Tongue (tissue), 3 donors: ENCODE measurements at places on chromosomes 1 and 21. TPM values are rescaled to one million over a fixed set of nuclear protein-coding genes. Genes with fewer than 3 reads are reported as not detected.

The TSPAN1 gene
- 5.3 TPM for total RNA-seq

The OR14A2 gene
- total RNA-seq = not detected

The TACSTD2 gene
- total RNA-seq = 65.3 TPM

The BATF3 gene
- total RNA-seq = 3.0 TPM

The WNT4 gene
- total RNA-seq = 7.7 TPM

The HCRTR1 gene
- not detected for total RNA-seq

The MR1 gene
- 8.4 TPM for total RNA-seq

The LCE2C gene
- total RNA-seq = not detected

The FRRS1 gene
- total RNA-seq = 11.9 TPM

The AADACL3 gene
- not detected for total RNA-seq

The OPRD1 gene
- 0.72 TPM for total RNA-seq

The ZBTB8A gene
- 13.3 TPM for total RNA-seq

The SH2D1B gene
- 0.62 TPM for total RNA-seq

The MRPS14 gene
- 31.7 TPM for total RNA-seq

The YRDC gene
- total RNA-seq = 10.7 TPM

The CFAP107 gene
- total RNA-seq = not detected

- no peak for DNase-seq
Measured at GRCh38 chr1:44571712-44572571, 102.3 kb downstream of the TMEM53 start.

- DNase-seq = no peak
Measured at GRCh38 chr1:86993269-86993985, 79.0 kb downstream of the HS2ST1 start.

GRCh38 chr1:2559509-2560298 lies 3.5 kb downstream of the TNFRSF14 start:
- no peak for DNase-seq

GRCh38 chr1:116765962-116766361 lies 11.7 kb downstream of the CD2 start:
- DNase-seq = no peak

DNA sequence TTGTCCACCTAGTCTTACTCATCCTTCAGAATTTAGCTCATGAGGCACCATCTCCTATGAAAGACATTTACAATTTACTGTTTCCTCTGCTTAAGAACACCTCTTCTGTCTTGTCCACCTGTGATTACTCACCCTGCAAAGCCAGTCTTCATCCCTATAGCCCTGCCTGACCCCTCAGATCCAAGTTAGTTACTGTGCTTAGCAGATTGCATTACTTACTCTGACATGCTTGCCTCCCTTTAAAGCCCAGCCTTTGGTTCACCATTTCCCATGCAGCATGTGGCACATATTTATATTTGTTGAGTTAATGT lies 60.9 kb upstream of the VCAM1 start:
- no peak for DNase-seq

GRCh38 chr1:202862679-202863560 lies 26.0 kb downstream of the RABIF start:
- no peak for DNase-seq

- DNase-seq = peak; percentile 54
Measured at GRCh38 chr1:55040083-55040932, 960 bp downstream of the PCSK9 start.

DNA sequence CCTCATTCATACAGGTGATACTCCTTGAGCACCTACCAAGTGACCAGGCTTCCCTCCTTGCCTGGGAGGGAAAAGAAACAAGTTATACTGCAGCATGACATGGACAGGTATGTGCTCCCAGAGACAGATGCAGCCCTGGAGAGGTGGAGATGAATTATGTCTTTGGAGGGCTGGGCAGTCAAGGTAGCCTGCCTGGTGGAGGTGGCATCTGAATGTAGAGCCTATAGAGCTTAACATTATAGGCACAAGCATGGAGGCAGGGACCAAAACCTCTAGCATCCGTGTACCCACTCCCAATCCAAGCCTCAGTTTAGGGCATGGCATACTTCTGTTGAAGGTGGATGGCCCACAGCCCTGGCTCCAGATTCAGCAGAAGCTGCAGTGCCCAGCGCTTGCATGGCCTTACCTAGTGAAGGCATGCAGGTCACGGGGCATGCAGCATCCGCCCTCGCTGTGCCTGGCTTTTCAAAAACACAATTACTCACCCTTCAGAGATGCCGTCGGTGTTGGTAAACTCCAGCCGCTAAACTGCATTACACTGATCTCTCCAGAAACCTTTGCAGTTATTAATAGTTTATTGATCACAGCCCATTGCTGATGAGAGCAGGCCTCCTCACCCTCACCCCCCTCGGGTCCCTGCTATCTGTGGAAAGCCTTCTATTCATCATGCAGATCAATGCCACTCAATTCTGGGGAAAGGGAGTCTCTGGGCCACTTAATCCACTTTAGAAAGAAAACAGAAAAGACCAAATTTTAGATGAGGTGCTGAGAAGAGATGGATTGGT lies 151.1 kb upstream of the KLHDC7A start:
- DNase-seq = no peak

DNA sequence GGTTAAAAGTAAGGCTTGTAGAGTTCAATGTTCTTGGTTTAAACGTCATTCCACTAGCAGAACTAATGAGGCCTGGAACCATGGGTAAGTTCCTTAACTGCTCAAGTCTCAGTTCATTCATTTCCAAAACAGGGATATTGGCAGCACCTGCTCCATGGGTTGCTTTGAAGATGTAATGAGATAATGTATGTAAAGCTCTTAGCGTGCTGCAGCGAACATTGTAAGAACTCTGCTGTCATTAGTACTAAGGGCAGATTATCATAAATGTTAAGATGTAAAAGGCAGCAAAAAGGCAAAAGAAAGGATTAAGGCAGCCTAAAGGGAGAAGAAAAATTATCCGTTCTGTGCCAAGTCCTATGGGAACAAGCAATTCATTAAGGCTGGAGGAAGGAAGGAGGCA lies 129.1 kb upstream of the NGF start:
- no peak for DNase-seq

- DNase-seq = no peak
Measured at GRCh38 chr1:38508232-38508631, 351.3 kb downstream of the RRAGC start.

- DNase-seq = no peak
Measured at GRCh38 chr1:174448974-174449373, 1.2 kb downstream of the GPR52 start.

DNA sequence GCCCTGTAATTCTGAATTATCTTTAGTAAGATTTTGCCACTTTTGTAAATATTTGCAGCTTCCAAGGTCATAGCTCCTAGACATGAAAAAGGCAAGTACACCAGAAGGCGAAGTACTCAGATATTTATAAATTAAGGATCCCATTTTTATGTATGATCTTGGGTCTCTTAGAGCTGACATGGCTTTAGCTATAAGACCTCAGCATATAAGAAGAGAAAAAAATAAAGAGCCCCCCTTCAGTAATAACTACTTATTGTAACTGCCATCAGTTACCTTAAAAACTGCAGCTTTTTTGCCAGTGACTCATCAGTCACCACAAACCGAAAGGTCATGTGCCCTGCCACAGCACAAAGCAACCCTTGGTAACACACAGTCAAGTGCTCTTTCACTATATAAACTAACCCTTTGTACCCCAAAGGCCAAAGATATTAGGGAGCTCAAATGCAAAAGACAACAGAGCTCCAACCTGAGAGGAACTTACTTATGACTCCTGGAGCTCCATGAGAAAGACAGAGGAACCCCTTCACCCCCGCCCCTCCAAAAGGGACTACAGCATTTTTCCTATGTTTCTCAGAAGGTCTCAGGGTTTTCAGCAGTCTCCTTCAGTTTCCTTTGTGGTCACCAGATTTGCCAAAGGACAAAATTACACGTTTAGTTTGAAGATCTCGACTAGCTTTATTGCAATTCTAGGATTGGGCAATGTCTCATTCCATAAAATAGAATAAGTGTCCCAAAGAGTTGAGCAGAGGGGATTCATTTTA lies 219.8 kb upstream of the DUSP10 start:
- DNase-seq = no peak

- DNase-seq = no peak
Measured at GRCh38 chr1:165858364-165858823, 31.0 kb downstream of the UCK2 start.

- DNase-seq = no peak
Measured at GRCh38 chr21:27513825-27514224, 546.9 kb upstream of the ADAMTS5 start.

- DNase-seq = peak; percentile 63
Measured at GRCh38 chr1:43912607-43913006, 21.0 kb upstream of the ARTN start.

DNA sequence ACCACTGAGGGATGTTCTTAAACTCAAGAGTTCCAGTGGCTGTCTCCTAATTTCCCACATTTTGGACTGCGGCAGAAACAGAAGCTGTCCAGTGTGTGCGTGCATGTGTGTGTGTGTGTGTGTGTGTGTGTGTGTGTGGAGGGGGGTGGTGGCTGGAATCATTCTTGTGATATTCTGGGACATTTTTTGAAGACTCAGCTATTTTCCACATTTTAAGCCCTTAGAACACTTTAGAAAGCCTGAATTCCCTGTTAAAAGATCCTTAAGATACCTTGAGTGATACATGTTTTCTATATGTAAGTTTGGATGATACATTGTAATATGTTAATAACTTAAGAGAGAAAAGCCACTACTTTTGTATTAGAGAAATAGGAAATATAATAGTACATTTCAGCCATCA lies 636.4 kb downstream of the PLPP3 start:
- DNase-seq = no peak

DNA sequence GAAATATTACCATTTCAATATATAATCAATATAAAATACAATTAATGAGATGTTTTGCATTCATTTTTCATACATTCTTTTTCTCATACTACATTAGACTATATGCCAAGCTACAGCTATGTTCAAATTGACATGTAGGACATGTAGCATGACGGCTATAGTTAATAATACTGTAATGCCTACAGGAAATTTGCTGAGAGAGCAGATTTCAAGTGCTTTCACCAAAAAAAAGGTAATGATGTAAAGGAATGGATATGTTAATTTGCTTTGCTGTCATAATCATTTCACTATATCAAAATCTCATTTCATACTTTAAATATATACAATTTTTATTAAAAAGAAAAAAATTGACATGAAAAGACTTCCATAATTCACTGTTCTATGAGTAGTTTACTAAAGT lies 215.1 kb downstream of the KCNH1 start:
- DNase-seq = no peak

DNA sequence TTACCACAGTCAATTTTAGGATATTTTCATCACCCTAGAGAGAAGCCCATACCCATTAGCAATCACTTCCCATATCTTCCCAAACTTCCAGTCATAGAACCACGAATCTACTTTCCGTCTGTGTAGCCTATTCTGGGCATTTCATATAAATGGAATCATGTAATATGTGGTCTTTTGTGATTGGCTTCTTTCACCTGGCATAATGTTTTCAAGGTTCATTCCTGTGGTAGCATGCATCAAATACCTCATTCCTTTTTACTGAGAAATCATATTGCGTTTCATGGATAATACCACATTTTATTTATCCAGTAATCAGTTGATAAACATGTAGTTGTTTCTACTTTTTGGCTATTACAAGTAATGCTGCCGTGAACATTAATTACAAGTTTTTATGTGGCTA lies 21.5 kb downstream of the DESI2 start:
- DNase-seq = no peak

- DNase-seq = peak; percentile 83
Measured at GRCh38 chr1:21607549-21608529, 61.3 kb downstream of the RAP1GAP start.

GRCh38 chr1:167601442-167602383 lies 28.3 kb upstream of the RCSD1 start:
- peak; percentile 50 for DNase-seq

DNA sequence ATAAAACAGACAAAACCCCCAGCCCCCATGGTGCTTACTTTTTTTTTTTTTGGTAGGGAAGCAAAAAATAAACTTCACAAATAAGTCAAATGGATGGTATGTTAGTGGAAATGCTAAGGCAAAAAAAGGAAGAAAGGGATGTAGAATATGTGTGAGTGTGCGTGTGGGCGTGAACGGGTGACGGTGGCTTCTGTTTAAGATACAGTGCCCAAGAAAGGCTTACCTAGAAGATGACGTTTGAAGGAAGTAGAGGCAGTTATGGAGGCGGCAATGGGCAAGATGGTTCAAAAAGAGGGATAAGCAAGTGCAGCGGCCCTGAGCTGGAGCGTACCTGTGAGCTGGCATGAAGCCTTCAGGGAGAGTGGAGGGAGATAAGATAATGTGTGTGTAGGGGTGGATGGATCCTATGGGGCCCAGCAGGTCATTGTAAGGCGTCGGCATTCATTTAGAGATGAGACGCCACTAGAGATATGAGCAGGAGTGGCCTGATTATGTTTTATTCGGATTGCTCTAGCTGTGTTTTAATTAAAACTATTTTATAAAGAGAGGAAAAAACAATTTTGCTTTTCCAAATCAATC lies 19.9 kb downstream of the LEPR start:
- DNase-seq = no peak

- DNase-seq = peak; percentile 59
Measured at GRCh38 chr1:81126989-81127581, 673.6 kb upstream of the ADGRL2 start.

DNA sequence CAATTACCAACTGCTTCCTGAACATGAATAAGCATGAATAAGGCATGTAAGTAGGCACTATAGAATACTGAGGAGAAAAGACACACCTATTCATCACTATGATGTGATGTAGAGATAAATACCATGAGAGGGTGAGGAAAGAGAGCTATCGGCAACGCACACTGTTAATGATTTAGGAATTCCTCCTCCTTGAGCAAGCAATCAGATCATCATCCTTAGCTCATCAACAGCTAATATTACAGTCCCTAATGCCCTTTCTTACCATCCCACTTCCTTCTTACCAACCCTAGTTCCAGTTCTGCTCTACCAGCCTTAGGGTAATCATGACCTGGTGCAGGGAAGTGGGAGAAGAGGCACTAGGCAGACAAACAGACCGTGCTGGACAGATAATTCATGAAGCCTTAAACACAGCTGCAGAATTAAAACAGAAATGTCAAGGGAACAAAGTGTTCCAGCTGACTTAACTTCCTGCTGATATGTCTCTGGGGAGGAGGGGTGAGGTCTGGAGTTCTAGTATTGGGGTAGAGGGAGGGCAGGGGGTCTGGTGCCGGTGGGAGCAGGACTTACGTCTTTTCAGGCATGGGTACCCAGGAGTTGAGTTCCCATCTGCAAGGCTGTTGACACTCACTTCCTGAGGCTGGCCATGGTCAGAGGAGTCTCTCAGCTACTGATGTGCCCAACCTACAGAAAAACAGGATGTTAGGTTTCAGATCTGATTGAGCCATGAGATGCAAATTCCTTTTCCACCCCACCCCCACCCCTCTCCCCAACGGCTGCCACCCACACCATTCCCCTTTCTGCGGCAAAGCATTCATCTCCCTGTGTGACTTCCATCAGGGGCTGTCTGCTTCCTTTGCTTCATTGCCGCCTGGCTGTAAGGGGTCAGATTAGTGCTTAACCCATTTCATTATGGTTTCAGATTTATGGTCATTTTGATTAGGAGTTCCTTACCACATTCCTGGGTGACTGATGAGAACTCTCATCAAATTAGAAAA lies 12.6 kb upstream of the RCSD1 start:
- DNase-seq = no peak

GRCh38 chr1:25209516-25209915 lies 22.8 kb downstream of the SYF2 start:
- no peak for DNase-seq

GRCh38 chr21:34630536-34631143 lies 15.7 kb upstream of the RCAN1 start:
- peak; percentile 82 for DNase-seq

GRCh38 chr1:116380499-116381242 lies 7.6 kb downstream of the ATP1A1 start:
- DNase-seq = no peak

GRCh38 chr1:178941849-178942248 lies 71.0 kb upstream of the ANGPTL1 start:
- DNase-seq = peak; percentile 29

- DNase-seq = no peak
Measured at GRCh38 chr1:210949039-210949438, 184.9 kb downstream of the KCNH1 start.
